ENCODE measurements at places on chromosomes 7 and 10. TPM values are rescaled to one million over a fixed set of nuclear protein-coding genes. Genes with fewer than 3 reads are reported as not detected.

Gene CYP3A5
- total RNA-seq, result not detected

- DNase-seq, result no peak
Observed at GRCh38 chr10:24246365-24246764, 37.4 kb downstream of the KIAA1217 start.

- DNase-seq, result no peak
Observed at GRCh38 chr7:20543500-20543899, 72.0 kb upstream of the ABCB5 start.

DNA sequence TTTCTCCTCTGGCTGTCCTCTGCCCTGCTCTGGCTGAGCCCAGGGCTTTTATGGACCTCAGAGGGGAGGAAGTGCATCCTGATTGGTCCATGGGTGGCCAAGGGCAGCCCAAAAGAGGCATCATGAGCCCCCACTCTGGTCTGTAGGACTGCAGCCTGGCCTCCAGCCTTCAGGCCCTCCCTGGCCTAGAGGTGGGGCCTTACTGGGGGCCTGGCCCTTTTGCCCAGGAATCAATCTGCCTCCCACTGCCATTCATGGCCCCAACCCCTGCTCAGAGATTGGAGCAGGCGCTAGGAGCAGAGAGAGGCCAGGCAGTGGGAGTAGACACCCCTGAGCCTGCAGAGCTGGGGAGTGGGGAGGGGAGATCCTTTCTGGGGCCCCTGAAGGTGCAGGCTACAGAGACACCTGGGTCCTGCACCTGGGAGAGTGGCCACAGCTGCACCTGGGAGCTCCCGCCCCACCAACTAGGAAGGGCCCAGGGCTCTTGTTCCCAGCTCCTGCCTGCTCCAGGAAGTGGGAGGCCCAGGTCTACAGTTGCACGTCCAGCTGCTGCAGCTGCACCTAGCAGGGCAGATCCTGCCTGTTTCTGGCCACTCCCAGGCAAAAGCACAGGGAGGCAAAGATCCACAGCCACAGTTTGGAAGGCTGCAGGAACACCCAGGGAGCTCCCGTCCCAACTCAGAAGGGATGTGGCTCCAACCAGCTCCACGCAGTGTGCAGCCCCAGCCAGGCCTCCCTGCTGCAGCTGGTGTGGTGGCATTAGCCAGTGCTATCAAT is 6.4 kb upstream of the DYNC2I1 start:
- DNase-seq, result no peak
